ENCODE measurements at places on chromosomes 7 and 10. TPM values are rescaled to one million over a fixed set of nuclear protein-coding genes. Genes with fewer than 3 reads are reported as not detected.

The TUBAL3 gene
- not detected for total RNA-seq

The HTR5A gene
- total RNA-seq, result not detected

The PAPSS2 gene
- total RNA-seq, result 122 TPM

The GNAT3 gene
- total RNA-seq, result not detected

The NRCAM gene
- total RNA-seq, result 1.1 TPM

The POLR2J2 gene
- not detected for total RNA-seq

The SLC18A3 gene
- not detected for total RNA-seq

The PRSS37 gene
- total RNA-seq, result not detected

The XRCC2 gene
- total RNA-seq, result 2.8 TPM

The GRID2IP gene
- not detected for total RNA-seq

The LRRTM3 gene
- not detected for total RNA-seq

The C10orf71 gene
- not detected for total RNA-seq

The SCRN1 gene
- total RNA-seq, result 81.6 TPM

The C7orf25 gene
- 3.5 TPM for total RNA-seq

The DUSP5 gene
- total RNA-seq, result 33.0 TPM

The NKX2-3 gene
- not detected for total RNA-seq

The ZPBP gene
- not detected for total RNA-seq

The SCIN gene
- total RNA-seq, result not detected

The PKD1L1 gene
- 0.18 TPM for total RNA-seq

The SPACDR gene
- total RNA-seq, result 0.86 TPM

The ZSCAN21 gene
- 11.3 TPM for total RNA-seq

The VWA2 gene
- total RNA-seq, result not detected

The TFEC gene
- not detected for total RNA-seq

The COL13A1 gene
- total RNA-seq, result 21.3 TPM

The ELOVL3 gene
- not detected for total RNA-seq

The ANXA8L1 gene
- total RNA-seq, result 2.7 TPM

The FAM237B gene
- total RNA-seq, result not detected

The MCU gene
- 32.3 TPM for total RNA-seq

The SPDYE6 gene
- total RNA-seq, result not detected

The PTER gene
- total RNA-seq, result 6.1 TPM

The TMEM213 gene
- total RNA-seq, result not detected

The TIMM23B gene
- total RNA-seq, result 7.4 TPM

The PLAC9 gene
- not detected for total RNA-seq

The PHF14 gene
- total RNA-seq, result 9.0 TPM

The PTPN12 gene
- total RNA-seq, result 28.9 TPM

The TACR2 gene
- 0.29 TPM for total RNA-seq

The TMEM176B gene
- total RNA-seq, result 0.58 TPM

The LRRC18 gene
- total RNA-seq, result not detected

The RSU1 gene
- 82.9 TPM for total RNA-seq

The AGAP5 gene
- 1.6 TPM for total RNA-seq

The OR6V1 gene
- total RNA-seq, result not detected

The COL26A1 gene
- not detected for total RNA-seq

The MACC1 gene
- not detected for total RNA-seq

The EIF3B gene
- total RNA-seq, result 157 TPM

The CDHR1 gene
- total RNA-seq, result 0.58 TPM

The MCM7 gene
- 153 TPM for total RNA-seq

The LEP gene
- not detected for total RNA-seq

The CCDC6 gene
- total RNA-seq, result 25.9 TPM

The RGR gene
- total RNA-seq, result not detected

The NCF1 gene
- not detected for total RNA-seq

The C1GALT1 gene
- 47.9 TPM for total RNA-seq
